SK-MEL-5 (cell line): ENCODE measurements at places on chromosomes 7 and 10. TPM values are rescaled to one million over a fixed set of nuclear protein-coding genes. Genes with fewer than 3 reads are reported as not detected.

Gene IFIT2
- 1.7 and 2.0 TPM in 2 replicates for total RNA-seq

Gene PARG
- total RNA-seq: 18.4 and 18.8 TPM in 2 replicates

Gene GJD4
- total RNA-seq: 0.08 TPM in 1 of 2 replicates, not detected in the other

Gene STAMBPL1
- 8.2 and 8.4 TPM in 2 replicates for total RNA-seq

Gene NPFFR1
- total RNA-seq: not detected in 2 replicates

Gene SFRP5
- 0.08 and 0.21 TPM in 2 replicates for total RNA-seq

Gene AMPH
- total RNA-seq: not detected in 2 replicates

Gene SAMD9
- total RNA-seq: 4.5 and 5.1 TPM in 2 replicates

Gene IDE
- 23.8 and 25.2 TPM in 2 replicates for total RNA-seq
